Endothelial cell of umbilical vein (primary cell): ENCODE measurements at places on chromosomes 12 and 14. TPM values are rescaled to one million over a fixed set of nuclear protein-coding genes. Genes with fewer than 3 reads are reported as not detected.

GPR162 gene
- 8.1 and 13.7 TPM in 2 replicates for total RNA-seq

LYZ gene
- total RNA-seq: not detected in 2 replicates

TAS2R31 gene
- 3.2 and 4.3 TPM in 2 replicates for total RNA-seq

RFLNA gene
- 3.4 and 19.7 TPM in 2 replicates for total RNA-seq

ARHGAP9 gene
- total RNA-seq: 0.38 TPM in 1 of 2 replicates, not detected in the other
